ENCODE measurements at places on chromosomes 1 and 21.

GRCh38 chr1:111197598-111198284, 2.7 kb downstream of the DENND2D start:
- DNase-seq, result no peak

- DNase-seq, result no peak
These were observed 2.4 kb downstream of the SPSB1 start for GRCh38 chr1:9294910-9295636.

DNA sequence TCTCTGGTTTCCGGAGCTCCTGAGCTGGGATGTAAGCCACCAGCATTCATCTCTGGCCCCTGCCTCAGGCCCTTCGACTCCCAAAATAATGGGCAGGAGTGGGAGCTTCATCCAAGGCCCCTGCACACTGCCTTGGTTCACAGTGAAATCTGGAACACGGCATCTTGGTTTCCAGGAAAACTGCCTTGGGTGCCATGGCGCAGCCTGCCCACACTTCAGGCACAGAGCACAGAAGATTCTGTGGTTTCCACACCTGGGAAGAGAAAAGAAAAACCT, 48.8 kb upstream of the POFUT2 start:
- DNase-seq, result no peak

DNA sequence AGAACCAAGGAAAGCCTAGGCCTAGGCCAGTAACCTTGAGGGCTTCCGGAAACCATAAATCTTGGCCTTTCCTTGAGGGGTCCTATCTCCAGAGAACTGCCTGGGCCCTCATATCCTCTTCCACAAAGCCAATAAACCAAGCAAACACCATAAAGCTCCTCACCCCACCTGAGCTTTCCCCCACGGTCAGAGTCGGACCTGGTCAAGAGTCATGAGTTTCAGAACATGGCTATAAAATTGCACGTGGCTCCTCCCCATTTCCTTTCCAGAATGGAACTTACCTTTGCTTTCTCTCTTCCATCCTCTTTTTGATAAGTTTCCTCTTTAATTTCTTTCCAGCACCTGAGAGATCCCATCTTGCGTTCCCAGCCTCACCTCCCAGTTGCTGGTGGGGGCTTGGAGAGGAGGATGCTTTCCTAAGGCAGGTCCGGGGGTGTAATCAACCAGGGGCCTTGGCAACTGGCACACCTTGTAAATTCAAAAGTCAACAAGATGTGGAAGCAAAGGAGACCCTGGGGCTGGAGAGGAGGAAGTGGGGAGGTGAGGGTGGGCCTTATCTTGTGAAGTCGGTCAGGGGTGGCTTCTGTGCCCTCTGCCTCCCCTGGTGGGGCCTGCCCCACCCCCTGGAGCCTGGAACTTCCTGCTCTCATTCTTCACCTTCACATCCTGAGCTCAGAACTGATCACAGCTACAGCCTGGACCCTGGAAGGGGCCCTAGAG, 259.9 kb downstream of the FOXD2 start:
- DNase-seq, result no peak

DNA sequence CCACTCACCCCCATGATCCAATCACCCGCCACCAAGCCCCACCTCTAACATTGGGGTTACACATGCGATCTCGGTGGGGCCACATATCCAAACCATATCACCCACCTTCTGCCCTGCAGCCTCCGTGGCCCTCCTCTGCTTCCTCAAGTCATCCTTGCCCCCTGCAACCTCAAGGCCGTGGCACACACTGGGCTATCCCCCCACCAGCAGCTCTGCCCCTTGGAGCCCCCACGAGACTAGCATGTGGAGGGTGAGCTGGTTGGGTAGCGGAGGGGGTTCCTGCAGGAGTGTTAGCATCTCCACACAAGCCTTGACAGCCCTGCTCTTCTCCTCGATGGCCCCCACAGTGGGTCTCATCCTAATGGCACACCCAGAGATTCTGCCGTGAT, 100.8 kb downstream of the TOMM20 start:
- no peak for DNase-seq

GRCh38 chr1:152461544-152461943, 47.5 kb upstream of the CRNN start:
- DNase-seq, result peak; percentile 36

DNA sequence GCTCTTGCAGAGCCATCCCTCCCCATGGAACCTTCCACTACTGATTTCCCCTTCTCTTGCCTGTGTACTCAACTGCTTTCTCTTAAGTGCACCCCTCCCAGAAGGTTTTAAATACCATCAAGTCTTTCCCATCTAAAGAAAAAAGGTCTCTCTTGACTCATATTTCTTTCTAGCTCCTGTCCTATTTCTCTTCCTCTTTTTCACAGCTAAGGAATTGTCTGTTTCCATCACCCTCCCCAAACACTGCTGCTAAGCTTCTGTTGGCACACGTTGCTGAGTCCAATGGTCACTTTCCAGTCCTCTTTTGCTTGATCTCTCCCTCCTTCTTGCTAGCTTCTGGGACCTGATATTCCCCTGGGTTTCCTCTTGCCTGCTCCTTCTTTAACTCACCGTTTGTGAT, 13.3 kb upstream of the GNL2 start:
- DNase-seq, result no peak

DNA sequence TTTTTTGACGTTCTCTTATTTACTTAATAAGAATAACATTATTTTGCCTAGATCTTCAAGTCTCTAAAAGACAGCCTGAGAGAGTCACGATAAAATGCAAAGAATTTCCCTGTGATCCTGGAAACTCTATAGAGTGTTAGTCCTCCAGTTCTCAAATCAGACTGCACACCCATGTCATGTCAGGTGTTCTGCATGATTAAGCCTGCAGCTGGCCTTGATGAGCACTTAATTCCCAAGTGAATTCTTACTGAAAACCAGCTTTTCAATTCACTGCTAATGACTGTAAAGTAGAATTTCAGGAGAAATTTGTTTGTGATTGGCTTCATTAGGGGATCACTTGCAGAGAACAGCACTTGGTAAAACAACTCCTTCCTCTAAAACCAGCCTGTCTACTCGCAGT, 41.9 kb downstream of the CHML start:
- DNase-seq, result no peak

DNA sequence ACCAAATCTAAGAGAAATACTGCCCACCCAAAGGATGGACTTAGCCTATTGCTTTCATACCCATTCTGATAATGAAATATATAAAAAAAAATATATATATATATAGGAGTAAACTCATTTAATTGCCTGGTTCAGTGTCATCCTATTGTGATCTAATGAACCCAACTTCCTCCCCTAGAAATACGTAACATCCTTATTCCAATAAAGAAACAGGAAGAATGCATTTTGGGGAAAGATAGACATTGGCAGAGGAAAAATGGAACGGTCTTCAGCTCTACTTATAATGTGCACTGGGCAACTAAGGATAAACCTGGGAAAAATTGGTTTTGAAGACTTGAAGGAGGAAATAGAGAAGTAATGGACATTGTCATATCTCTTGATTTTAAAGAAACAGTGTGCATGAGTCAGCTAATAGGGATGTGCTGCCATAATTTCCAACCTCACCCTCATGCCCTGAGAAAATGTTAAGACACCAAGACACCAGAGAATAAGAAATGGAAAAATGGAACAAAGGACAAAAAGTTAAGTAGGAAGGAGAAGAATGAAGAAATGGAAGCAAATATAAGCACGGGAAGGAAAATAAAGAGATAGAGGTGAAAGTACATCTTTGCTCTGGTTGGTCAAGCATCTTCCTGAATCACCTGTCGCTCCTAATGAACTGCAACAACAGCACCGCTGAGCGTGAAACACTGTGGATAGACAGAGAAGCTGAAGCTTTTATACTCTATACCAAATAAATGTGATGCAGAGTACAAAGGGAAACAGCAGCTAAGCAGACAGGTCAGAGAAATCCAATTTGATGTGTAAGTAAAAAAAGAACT, 5.4 kb downstream of the UBR4 start:
- no peak for DNase-seq

GRCh38 chr1:111920221-111921024, 69.0 kb downstream of the KCND3 start:
- peak; percentile 86 for DNase-seq

GRCh38 chr1:217333939-217334338, 297.0 kb downstream of the GPATCH2 start:
- DNase-seq, result no peak

GRCh38 chr1:101220906-101221305, 15.9 kb upstream of the S1PR1 start:
- no peak for DNase-seq

DNA sequence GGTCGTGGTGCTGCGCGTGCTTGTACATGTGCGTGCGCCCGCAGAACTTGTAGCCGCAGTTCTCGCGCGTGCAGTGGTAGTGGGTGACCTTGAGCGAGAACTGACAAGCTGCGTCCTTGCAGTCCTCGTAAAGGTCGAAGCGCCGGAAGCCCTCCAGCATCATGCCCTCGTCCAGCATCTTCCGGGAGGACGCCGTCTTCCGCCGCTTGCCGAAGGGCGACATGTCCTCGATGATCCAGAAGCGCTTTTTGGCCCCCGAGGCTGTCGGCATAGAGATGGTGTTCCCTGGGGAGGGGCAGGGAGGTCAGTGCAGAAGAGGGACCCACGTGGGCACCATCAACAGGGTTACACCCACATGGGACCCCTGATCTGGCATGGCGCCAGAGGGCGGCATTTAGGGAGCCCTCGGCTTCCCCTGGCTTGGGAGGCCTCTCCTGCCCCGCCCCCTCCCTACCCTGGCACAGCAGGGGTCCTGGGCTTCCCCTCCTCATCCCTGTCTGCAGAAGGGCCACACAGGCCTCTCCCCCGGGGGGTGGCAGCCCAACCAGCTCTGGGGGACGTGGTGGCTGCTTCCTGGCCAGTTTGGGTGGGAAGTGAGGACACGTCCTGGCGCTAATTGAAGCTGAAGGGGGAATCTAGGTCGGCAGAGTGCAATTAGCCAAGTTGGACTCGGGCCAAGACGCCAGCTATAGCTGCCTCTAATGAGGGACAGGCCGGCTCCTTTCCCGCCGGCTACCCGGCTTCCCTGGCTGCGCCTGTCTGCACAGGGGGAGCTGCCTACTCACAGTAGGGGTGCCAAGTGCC, 156.5 kb downstream of the CASZ1 start:
- peak; percentile 48 for DNase-seq

GRCh38 chr1:85001742-85002141, 4.8 kb upstream of the MCOLN2 start:
- no peak for DNase-seq

GRCh38 chr1:240319998-240320397, 228.3 kb downstream of the FMN2 start:
- DNase-seq, result no peak

DNA sequence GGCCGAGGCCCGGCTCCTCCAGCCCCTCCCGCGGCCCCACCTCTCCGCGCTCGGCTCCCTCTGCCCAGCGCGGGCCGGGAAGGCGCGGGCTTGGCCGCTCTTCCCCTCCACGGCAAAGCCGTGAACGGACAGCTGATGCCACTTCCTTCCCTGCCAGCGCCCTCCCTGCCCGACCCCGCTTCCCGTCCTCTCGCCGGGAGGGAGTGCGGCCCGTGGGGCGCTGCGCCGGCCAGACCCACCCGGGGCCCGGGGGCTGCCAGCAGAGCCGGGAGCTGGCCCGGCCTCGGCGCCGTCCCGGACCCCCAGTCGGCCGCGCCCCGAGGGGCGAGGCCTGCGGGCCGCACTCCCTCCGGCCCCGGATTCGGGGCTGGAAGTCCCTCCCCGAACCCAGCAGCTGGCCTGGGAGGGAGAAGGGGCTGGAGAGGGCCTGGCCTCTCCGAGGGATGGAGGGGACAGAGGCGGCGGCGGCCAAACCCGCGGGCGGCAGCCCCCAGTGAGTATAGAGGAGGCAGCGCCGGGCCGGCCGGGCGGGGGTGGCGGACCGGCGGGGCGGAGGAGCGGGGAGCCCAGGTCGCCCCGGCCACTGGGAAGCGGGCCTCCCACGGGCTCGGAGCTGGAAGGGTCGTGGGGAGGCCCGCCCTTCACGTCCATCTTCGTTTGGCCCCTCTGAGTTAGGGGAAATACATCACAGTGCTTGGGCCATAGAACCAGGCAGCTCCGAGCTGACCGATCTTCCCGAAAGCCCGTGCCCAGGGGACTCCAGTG, at the start of gene KIAA1614:
KIAA1614 (plus strand) TSS at position 97 of the 765 bp plus-strand sequence; CDS start at position 444, 347 bp downstream.
- DNase-seq, result no peak

- peak; percentile 46 for DNase-seq
These were observed 145.6 kb downstream of the ZBTB18 start for GRCh38 chr1:244196571-244197285.

- no peak for DNase-seq
These were observed 198.2 kb upstream of the APP start for GRCh38 chr21:26368591-26369320.

- DNase-seq, result no peak
These were observed 71.0 kb upstream of the CACHD1 start for GRCh38 chr1:64398936-64399335.

- no peak for DNase-seq
These were observed 28.1 kb downstream of the TENT5C start for GRCh38 chr1:117633936-117634335.

DNA sequence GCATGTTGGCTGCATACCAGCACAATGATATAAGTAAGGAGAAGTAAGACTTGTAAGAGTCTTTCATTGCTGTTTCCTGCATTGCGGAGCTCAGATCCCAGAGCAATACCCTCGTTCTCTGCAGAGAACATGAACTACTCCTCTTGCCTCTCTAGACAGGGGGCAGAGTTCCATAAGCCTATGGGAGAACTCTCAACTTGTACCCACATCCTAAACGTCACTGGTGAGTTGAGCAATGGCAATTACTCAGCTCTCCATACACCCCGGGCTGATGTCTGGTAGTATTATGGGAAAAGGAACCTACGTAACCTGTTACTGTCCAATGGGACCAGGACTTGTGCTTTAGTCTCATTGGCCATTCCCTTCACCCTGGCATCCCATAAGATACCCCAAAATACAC, 27.3 kb upstream of the ZNF496 start:
- no peak for DNase-seq

- no peak for DNase-seq
These were observed 365.0 kb downstream of the LTN1 start for GRCh38 chr21:28627691-28628090.

Measured in DMS 273 treated with DMSO at 0.1 percent for 48 hours (cell line).